ENCODE measurements at places on chromosomes 11 and 22.
A peak's percentile ranks its signal among the peaks of the same experiment; 100 is the strongest.

DNA sequence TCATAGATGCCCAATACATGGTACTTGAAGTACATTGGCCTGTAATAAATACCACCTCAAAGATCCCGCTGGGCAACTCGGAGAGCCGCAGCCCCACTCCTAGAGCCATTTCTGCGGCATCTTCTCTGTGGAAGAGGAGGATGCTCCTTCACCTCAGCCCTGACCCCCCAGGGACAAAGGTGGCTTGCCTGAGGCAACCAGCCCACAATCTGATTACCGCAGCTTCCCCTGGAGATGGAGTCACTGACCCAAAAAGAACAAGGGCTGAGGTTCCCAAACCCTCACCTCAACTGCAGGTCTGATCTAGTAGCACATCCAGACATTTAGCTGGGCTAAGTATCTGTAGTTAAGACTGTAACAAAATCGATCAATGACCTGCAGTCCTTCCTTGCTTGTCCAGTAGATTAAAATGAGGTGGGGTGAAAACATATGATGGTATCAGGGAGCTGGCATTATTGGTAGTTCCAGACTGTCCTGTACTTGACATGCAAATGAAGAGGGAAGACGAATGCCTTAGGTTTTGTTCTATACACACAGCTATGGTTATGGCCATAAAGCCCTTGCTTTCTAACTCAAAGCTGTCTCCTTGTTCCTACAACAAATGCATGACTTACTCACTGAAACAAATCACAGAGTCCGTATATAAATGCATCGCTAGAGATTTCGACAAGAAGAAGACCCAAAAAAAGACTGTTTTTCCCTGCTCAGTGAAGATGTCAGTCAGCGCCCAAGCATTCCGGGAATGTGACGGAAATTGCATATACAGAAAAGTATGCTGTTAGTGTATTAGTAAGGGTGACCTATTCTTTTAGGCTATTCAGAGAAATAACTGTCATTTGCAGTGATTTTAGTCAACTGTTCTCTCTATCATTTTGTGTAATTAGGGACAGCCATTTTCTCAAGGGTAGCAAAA is 33.7 kb downstream of the C11orf71 start:
- no peak for DNase-seq

DNA sequence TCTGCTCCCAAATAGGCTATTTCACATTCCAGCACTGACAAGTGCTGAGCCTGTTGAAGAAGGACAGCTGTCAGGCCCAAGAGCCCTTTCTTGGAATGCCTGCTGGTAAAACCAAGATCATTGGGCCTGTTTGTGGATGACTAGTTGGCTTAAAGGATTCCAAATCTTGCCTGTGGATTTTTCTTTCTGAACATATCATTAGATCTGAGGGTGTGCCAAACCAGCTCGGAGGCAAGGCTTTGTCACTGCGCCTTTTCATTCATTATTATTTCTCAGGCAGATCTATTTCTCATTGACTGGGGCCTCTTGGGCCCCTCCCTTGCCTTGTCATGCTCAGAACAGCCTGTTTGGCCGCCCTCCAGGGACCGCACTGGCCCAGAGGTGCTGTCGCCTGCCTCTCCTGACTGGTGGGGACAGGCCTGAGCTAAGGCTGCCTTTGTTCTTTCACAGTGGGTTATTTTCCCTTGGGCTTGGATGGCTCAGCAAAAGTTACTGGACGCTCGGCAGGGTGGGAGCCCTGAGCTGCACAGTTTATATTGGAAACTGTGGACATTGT is 222.7 kb upstream of the SESN3 start:
- DNase-seq = no peak

DNA sequence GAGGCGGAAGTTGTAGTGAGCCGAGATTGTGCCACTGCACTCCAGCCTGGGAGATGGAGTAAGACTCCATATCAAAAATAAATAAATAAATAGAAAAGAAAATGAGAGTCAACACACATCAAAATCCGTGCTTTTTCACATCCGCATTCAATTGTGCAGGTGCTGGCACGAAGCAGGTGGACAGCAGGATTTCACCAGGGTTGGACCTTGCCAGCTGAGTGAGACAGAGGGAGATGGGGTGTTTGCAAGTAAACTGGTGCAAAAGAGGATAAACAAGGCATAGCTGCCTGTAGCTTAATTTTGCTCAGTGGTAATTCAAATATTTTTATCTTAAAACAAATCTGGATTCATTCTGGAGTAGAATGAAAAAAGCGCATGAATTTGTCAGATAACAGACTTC is 23.3 kb upstream of the DNAL4 start:
- no peak for DNase-seq

DNA sequence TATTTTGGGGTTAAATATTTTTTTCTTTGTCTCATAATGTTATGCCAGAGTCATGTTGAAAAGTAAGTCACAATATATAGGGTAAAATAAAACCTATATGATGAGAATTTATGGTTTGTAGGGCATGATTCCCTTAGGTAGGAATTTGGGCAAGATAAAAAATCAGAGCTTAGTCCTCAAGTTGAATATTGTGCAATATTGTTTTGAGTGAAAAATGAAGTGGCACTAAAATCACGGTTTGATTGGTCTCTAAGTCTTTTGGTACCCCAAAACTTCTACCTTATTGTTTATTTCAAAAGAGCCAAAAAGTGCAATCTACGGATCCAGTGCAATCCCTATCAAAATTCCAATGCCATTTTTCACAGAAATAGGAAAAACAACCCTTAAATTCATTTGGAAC is 1.6 kb upstream of the MRPL16 start:
- no peak for DNase-seq

DNA sequence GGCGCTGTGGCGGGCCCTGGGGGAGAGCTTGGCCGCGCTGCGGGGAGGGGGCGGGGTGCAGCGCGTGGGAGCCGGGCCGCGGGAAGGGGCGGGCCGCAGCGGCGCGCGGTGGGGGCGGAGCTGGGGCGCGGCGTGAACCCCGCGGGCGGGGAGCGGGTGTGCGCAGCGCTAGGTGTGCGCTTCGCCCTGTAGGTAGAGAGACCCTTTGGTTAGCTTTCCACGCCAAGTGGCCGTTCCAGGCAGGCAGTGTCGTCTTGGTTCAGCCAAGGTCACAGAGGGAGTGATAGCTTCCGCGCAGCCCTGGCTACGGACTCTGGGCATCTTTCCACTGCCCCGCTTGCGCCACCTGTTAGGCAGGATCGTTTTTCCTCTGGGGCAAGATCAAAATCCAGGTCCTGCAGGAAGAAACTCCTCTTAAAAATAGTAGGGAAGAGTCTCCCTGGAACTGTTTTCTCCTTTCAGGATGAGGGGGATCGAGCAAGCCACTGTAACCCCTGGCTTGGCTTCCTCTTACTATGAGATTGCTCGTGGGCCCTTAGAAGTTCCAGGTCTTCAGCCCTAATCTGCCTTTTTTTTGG is 434 bp downstream of the BANF1 start:
- DNase-seq = no peak

GRCh38 chr11:134975866-134976376 is 563.9 kb upstream of the B3GAT1 start:
- DNase-seq = no peak

DNA sequence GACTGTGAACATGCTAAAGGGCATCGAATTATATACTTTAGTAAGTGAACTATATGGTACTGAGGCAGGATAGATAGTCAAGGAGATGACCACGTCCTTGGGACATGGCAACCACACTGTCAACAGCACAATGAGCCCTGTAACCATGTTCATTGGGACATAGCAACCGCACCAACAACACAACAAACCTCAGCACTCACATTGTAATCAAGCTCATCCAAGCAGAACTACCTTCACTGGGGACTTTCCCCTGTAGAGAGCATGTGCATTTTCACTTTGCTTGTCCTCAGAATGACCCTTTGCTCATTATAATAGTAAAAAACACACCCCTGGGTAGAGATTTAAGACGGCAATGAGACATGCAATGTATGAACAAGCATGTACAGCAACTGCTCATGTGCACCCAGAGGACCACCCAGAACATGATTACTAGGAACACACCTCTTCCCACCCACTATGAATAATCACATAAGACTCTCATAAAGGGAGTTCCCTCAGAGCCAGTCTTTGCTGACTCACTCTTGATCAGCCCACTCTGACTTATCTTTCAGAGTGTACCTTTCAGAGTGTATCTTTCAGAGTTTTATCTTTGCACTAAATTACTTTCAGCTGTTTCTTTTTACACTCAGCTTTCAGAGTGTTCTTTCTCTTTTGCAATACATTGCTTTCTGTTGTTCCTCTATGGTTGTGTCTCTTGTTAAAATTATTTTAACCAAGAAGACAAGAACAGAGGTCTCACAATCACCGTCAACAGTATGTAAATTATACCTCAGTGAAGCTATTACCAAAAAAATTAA is 4.1 kb upstream of the PLAAT2 start:
- peak; percentile 44 for DNase-seq

- no peak for DNase-seq
These were observed 77.5 kb upstream of the CTSC start for GRCh38 chr11:88414981-88415413.

GRCh38 chr22:29146091-29146560 is 59.6 kb upstream of the EMID1 start:
- no peak for DNase-seq

DNA sequence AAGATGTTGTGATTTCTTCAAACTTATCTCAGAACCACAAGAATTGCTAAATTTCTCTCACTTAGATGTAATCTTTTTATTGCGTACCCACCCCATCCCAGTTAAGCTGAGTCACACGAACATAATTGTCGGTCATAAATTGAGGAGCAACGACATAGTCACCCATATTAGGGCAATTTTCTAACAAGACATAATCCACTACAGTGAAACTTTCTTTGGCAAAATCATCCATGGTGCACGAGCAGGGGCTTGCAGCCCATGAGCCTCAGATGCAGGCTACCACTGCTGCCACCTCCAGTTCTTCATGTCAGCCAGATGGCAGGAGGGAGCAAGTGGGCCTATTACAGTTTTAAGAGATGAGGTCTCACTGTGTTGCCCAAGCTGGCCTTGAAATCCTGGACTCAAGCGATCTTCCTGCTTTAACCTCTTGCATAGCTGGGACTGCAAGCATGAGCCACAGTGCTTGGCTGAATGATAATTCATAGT is 70.3 kb upstream of the GRK2 start:
- DNase-seq = no peak

DNA sequence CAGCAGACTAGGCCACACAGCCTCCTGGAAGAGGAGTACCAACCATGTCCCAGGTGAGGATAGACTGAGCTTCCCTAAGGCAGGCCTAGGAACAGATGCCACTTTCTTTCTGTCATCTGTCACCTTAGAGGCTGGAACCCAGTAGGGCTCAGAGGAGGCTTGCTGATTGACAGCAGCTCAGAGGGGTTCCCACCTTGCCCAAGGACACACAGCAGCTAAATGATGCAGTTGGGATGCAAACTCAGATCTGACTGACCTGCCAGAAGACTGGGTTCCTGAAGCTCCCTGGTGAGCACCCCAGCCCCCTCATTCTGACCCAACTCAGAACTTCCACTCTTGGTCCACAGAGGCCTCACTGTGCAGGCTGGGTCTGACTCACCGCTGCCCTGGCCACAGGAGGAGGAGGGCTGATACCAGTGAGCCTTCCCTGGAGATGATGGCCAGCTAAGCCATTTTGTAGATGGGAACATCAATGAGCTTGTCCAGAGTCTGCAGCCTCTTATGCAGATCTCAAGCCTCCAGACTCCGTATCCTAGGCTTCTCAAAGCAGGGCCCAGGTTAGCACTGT is 14.0 kb downstream of the CAPN5 start:
- no peak for DNase-seq
